ENCODE measurements at places on chromosomes 1 and 21. TPM values are rescaled to one million over a fixed set of nuclear protein-coding genes. Genes with fewer than 3 reads are reported as not detected.

- DNase-seq, result no peak
Observed at GRCh38 chr1:110688514-110688913, 13.8 kb upstream of the KCNA3 start.

DNA sequence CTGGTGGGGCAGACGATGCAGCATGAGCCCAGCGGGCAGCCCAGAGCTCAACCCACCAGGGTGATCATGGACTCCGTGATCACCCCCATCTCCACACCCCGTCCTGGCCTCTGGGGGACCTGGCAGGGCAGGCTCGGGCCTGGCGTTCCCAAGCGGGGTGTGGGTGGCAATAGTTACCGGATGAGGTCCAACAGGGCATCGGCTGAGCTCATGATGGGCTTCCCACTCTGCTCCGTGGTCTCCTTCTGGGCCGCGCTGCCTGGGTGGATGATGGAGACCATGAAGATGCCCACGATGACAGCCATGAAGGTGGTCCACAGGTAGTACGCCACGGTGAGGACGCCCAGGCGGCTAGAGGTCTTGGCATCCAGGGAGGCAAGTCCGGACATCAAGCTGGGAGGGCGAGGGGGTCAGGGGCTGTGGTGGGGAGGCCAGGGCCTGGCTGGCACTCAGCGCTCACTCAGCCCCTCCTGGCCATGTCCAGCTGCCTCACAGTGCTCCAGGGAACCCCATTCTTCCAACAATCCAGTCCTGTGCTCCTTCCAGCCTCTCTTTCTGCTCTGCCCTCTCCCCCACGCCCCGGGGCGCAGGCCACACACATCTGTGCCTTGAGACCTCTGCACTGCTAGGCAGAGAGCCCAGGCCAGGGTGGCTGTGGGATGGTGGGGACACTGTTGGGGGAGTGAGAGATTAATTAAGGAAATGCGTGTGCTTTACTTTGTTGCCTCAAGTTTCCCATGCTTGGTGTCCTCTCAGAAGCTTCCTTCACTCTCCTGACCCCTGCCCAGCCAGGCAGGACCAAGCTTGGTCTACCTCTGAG is 27.6 kb downstream of the SLC1A7 start:
- DNase-seq, result no peak

- no peak for DNase-seq
Observed at GRCh38 chr1:198929961-198930599, 291.2 kb downstream of the PTPRC start.

GRCh38 chr1:48906164-48906563 is 129.5 kb upstream of the BEND5 start:
- no peak for DNase-seq

DNA sequence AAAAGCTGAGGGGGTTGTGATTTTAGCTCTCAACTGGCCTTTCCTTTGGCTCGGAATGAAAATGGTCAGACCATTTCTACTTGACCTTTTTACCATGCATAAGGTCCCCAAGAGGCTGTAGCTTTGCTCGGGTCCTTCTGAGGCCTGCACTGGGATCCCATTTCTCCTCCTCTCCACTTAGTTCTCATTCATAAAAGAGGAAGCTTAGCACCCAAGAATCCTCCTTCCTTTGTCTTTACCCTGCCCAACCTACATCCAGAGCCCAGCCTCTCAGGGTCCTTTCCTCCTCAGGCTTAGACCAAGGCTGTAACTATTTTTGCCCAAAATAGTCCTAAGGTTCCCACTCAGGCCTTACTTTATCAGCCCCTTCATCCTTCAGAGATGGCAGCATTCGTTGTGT is 6.0 kb upstream of the SLC27A3 start:
- DNase-seq, result no peak

DNA sequence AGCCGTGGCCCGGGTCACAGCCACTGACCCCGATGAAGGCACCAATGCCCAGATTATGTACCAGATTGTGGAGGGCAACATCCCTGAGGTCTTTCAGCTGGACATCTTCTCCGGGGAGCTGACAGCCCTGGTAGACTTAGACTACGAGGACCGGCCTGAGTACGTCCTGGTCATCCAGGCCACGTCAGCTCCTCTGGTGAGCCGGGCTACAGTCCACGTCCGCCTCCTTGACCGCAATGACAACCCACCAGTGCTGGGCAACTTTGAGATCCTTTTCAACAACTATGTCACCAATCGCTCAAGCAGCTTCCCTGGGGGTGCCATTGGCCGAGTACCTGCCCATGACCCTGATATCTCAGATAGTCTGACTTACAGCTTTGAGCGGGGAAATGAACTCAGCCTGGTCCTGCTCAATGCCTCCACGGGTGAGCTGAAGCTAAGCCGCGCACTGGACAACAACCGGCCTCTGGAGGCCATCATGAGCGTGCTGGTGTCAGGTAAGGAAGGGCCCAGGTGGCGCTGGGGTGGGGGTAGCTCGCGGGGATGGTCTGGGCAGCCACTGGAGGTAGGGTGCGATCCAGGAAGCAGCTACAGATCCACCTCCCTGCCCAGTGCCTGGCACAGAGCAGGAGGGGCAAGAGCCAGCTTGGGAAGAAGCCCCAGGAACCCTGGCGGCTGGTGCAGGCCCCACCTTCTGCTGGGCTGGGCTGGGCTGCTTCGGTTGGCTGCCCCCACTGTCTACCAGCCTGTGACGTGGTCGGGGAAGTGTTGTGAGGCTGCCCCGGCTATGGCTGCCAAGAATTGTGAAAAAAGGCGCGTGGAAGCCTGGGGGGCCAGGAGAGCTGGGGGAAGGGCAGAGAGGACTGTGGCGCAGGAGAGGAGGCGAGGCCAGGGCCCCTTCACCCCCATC is 3.8 kb downstream of the CELSR2 start:
- DNase-seq, result no peak

DNA sequence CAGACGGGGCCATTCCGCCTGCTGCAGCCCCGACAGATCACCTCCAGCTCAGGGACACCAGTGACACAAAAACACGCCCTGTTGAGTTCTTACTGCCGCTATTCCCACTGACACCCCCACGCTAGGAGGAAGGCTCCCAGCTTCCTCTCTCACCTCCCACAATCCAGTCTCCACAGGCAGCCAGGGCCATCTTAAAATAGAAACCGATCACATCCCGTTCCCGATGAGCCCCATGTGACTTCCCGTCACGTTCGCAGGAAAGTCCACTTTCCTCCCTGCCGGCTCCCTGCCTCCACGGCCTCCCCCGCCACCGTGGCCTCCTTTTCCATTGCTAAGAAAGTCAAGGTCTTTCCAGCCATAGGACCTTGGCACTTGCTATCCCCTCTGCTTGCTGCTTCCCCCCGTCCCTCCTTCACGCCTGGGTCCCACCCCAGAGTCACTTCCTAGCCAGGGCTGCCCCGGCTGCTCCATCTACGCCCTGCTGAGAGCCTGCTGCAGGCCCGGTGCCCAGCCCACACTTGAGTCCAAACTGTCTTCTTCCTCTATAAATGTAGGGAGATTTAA is 24.0 kb upstream of the DDOST start:
- no peak for DNase-seq

DNA sequence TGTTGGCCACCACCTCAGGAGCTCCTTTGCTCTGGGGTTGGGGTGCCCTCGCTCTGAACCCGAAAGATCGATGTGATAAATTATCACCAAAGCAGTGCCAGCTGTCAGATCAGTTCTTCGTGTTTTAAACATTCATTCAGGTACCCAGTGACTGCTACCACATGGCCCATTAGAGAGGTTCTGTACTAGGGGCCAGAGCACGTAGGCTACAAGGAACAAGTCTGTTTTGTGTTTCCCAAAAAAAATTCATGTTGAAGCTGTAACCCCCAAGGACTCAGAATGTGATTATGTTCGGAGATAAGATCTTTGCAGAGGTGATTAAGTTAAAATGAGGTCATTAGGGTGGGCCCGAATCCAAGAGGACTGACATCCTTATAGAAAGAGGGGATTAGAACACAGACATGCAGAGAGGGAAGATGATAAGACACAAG is 526.9 kb downstream of the NPHP4 start:
- DNase-seq, result no peak

- no peak for DNase-seq
Observed at GRCh38 chr1:236030534-236030933, 34.4 kb downstream of the NID1 start.

GRCh38 chr1:28494737-28495136 is 11.1 kb upstream of the RCC1 start:
- no peak for DNase-seq

GRCh38 chr1:33149453-33150190 is 32.2 kb downstream of the TRIM62 start:
- no peak for DNase-seq

- no peak for DNase-seq
Observed at GRCh38 chr1:206729507-206729906, 41.1 kb upstream of the IL19 start.

DNA sequence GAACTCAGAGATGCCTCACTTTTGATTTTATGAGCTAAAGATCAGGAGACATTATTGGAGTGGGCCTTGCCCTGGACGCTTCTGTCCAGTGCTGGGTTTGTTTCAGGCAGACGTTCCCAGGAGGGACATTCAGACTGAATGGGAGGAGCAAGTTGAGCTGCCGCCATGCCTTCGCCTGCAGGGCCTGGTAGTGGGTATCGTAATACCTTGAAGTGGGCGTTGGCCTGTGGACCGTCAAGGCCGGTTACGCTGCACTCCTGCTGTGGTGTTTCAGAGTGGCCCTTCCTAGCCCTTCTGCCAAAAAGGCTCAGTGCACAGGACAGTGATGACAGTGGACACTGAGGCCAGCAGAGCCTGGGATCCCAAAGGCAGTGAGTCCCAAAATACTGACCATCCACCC is 1.6 kb downstream of the FAM3B start:
- DNase-seq, result no peak

The ZSCAN20 gene
- 10.5 TPM for total RNA-seq

The CDC7 gene
- total RNA-seq, result 5.6 TPM

The HSD3B1 gene
- not detected for total RNA-seq

The KCNK2 gene
- total RNA-seq, result not detected

The CLCA4 gene
- not detected for total RNA-seq

The SLC37A1 gene
- total RNA-seq, result 11.8 TPM

Data from pulmonary artery endothelial cell (primary cell).